C1 segment of cervical spinal cord (tissue), 14 donors: ENCODE measurements at places on chromosomes 2 and 18.

GRCh38 chr2:230934231-230935129 is 9.4 kb upstream of the GPR55 start:
- DNase-seq: no peak

DNA sequence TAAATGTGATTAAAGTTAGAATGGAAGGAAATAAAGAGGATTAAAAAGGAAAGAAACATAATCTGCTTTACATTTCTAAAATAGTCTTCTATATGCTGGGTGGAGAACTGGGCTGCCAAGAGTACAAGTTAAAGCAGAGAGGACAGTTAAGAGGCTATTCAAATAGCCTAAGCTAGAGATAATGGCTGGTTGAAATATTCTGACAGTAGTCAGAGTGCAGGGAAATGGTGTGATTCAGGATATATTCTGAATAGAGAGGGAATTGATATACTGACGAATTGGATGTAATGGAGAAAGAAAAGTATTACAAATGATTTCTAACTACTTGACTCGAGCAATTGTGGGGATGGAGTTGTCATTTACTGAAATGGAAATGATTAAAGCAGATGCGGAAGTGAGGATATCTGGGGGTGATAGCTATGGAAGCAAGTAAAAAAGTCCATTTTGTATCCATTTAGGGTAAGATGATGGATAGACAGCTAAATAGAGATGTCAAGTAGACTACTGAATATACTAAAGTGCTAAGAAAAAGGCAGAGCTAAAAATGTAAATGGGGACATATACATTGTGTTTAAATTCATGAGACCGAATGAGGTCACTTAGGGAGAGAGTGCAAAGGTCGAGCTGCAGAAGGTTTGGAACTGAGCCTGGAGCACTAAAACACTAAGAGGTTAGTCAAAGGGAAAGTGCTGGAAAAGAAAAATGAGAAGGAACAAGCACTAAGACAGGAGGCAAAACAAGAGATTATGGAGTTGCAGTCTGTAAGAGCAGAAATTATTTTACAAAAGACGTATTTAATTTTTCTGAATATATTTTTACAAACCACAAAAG is 696.8 kb downstream of the LRRTM4 start:
- no peak for DNase-seq

DNA sequence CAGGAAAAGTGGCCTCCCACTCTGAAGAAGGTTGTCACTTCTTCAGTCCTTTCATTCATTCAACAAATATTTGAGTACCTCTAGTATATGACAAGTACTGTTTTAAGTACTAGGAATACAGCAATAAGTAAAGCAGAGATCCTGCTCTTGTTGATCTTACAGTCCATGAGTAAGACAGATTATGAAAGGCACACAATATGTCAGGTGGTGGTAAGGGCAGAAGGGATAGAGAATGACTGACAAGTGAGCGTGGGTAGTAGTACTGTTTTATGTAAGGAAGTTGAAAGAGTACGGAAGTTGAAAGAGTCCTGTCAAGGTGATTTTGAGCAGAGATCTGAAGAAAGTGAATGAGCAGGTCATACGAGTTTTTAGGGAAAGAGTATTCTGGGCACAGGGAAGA is 111.3 kb downstream of the GALNT1 start:
- DNase-seq: no peak

DNA sequence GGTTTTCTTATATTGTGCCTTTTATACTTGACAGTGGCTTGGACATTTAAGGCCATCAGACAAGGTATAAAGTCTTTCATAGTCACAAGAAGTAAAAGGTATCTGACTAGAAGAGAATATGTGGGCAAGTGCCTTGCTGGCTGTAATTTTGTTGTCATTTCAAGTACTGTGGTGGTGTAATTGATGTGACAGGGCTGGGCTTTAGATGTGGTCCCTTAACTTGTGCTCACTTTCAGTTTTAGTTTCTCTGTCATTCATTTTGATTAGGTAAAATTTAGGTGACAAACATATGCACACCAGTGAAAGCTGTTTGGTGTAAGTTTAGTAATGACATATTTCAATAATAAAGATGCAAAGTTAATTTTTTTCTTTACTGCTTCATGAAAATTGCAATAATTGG is 31.2 kb upstream of the TBR1 start:
- no peak for DNase-seq

GRCh38 chr18:35114305-35114704 is 73.1 kb downstream of the MAPRE2 start:
- no peak for DNase-seq

DNA sequence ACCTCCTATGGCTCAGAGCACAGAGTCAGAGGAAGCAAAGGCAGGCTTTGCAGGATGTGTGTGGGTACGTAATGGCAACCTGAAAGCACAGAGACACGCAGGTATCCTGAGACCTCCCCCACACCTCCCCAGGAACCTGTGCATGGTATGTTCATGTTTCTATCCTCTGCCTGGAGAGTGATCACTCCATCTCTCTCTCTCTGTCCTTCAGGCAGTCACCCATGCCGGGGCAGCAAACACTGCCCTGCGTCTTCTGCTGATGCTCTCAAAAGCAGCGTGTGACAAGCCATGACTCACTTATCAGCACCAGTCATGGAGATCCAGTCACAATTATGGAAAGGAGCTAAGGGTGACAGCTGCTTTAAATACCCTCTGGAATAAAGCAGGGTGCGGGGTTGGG is 52.7 kb downstream of the PDCL3 start:
- no peak for DNase-seq

DNA sequence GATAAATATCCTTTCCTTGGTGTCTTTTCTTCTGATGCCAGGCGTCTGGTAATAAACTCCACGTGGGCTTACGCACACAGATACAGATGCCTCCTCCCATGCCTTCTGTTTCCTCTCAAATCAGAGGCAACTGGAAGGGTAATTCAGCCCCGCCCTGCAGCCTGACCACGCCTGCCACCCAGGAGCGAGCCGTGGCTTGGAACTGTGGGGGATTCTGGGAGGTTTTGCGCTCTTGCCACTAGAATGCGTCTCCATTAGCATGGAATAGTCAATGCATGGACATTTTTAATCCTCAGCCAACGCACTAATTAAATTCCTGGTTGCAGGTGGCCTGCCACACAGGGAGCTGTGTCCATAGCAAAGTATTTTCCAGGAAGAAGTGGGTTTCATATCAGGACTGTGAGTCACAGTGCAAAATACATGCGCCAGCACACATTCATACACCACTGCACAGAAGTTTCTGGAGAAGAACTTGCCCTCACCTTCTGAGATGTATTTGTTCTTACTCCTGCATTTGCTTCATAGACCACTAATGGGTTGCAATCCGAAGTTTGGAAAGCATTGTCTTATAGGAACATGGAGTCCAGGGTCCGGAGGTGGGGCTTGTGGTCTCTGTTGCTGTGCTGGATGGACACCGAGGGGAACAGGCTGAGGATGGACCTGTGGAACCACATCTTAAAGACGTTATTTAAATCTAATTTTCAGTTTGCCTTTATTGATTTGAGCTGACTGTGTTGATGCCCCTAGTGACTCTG is 151.4 kb downstream of the LDLRAD4 start:
- no peak for DNase-seq

DNA sequence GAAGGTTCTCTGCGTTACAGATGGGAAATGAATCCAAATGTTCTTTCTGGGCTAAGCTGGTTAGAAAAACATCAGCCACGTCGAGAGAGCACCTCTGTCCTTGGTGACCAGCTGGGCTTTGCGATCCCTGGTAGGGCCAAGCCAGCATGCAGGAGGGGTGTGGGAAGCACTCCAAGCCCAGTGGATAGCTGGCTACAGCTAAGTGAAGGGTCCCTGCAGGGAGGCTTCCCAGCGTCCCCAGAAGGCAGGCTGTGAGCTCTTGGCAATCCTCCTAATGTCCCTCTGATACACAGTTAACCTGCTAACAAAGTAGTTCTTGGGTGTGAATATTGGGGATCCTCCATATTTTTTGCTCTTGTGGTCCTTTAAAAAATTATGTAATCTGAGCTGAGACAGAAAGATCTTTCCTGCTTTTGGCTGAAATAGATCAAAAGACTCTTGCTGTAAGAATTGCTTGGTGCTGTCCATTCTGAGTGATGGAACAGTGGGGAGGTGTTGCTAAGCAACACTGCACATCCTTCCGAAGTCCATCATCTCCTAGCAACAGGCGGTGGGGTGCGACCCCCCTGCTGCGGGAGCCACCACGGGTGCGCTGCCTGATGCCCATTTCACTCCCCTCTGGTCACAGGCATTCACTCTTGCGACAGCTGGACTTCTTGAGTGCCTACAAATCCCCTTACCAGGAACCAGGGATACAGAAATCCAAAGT is 88.5 kb upstream of the UXS1 start:
- no peak for DNase-seq

GRCh38 chr2:240689975-240690374 is 1.7 kb upstream of the AQP12A start:
- no peak for DNase-seq

DNA sequence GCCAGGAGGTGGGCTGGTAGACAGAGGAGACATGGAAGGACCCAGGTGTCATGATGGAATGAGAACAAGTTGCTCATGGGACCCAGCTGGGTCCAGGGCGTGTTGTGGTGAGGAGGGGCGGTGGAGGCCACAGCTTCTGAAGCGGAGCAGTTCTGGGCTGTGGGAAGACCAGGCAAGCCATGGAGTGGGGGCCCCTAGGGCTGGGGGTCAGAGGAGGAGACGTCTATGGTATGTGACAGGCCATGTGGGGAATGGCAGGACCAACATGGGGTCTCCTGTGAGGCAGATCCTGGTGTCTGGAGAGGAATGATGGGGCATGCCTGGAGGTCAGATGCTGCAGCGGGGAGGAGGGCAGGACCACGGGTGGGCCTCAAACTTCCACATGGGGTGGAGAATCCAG is 16.9 kb downstream of the MYO7B start:
- DNase-seq: no peak

GRCh38 chr2:179751163-179751809 is 110.1 kb downstream of the ZNF385B start:
- DNase-seq: no peak

GRCh38 chr2:85134255-85134895 is 1.2 kb downstream of the TCF7L1 start:
- DNase-seq: peak; percentile 33

DNA sequence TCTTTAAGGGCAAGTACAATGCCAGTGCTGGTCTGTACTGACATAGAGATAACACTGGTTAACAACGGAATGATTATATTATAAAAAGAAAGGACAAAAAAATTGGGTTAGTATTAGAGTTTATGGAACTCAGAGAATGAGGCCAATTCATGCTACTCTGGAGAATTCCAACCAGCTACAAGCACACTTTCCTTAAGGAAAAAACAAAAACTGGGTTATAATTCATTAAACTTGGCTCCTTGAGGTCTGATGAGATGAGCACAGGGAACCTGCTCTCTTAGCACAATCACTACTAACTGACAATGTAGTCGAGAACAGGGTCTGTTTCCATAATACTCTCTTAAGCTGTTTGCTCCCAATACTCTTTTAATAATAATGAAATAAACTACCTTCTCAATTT is 165.3 kb downstream of the NRXN1 start:
- DNase-seq: no peak
